Activated CD4-positive, alpha-beta memory T cell treated with anti-CD3 and anti-CD28 coated beads, Interleukin-2, amount 10 ng/mL, durations not matched to agents 7 days and 5 days (primary cell): ENCODE measurements at places on chromosomes 6 and 20. TPM values are rescaled to one million over a fixed set of nuclear protein-coding genes. Genes with fewer than 3 reads are reported as not detected.
A peak's percentile ranks its signal among the peaks of the same experiment; 100 is the strongest.

- DNase-seq = no peak
- H3K27ac ChIP-seq = no peak overlapping the region
- no peaks in the 10 kb centered on the region for H3K36me3 ChIP-seq
- no peak overlapping the region for H3K4me3 ChIP-seq
Measured at GRCh38 chr6:33380272-33380981, 11.2 kb upstream of the KIFC1 start.

GRCh38 chr20:50582092-50582491 is 71.9 kb downstream of the PTPN1 start:
- no peak for DNase-seq
- H3K36me3 ChIP-seq = peaks cover 84% of the 10 kb centered on the region
- H3K4me1 ChIP-seq = peaks cover 3% of the 10 kb centered on the region
- no peak overlapping the region for H3K27ac ChIP-seq
- no peaks in the 10 kb centered on the region for H3K27me3 ChIP-seq
- no peak overlapping the region for H3K4me3 ChIP-seq

DNA sequence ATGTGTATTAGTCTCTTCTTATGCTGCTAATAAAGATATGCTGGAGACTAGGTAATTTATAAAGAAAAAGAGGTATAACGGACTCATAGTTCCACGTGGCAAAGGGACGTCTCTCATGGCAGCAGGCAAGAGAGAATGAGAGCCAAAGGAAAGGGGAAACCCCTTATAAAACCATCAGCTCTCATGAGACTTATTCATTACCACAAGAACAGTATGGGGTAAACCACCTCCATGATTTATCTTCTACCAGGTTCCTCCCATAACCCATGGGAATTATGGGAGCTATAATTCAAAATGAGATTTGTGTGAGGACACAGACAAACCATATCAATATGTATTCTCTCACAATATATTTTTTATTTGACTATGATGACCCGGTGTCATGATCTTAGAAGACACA is 109.1 kb downstream of the UTRN start:
- no peak overlapping the region for H3K4me3 ChIP-seq
- no peak overlapping the region for H3K27ac ChIP-seq
- peaks cover 4% of the 10 kb centered on the region for H3K4me1 ChIP-seq
- peaks cover 52% of the 10 kb centered on the region for H3K36me3 ChIP-seq

DNA sequence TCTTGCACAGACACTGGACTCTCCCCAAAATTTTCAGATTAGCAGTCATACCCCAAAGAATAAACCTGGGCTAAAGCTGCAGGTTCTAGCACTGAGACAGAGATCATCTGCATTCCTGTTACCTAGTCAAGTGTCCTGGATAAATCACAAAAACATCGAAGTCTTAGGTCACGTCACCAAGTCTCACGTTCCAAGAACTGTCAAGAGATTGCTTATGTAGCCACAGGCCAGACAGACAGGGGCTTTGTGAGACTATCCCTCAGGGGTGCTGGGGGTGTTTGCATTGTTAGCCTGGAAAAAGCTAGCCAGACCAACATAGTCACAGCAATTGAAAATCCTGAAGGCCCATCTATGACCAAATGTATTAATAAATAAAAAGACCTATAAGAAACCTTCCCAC is 243.1 kb upstream of the PREP start:
- H3K27ac ChIP-seq = peak overlapping the region; percentile 98
- peak overlapping the region; percentile 40 for H3K4me3 ChIP-seq
- H3K36me3 ChIP-seq = peaks cover 62% of the 10 kb centered on the region

DNA sequence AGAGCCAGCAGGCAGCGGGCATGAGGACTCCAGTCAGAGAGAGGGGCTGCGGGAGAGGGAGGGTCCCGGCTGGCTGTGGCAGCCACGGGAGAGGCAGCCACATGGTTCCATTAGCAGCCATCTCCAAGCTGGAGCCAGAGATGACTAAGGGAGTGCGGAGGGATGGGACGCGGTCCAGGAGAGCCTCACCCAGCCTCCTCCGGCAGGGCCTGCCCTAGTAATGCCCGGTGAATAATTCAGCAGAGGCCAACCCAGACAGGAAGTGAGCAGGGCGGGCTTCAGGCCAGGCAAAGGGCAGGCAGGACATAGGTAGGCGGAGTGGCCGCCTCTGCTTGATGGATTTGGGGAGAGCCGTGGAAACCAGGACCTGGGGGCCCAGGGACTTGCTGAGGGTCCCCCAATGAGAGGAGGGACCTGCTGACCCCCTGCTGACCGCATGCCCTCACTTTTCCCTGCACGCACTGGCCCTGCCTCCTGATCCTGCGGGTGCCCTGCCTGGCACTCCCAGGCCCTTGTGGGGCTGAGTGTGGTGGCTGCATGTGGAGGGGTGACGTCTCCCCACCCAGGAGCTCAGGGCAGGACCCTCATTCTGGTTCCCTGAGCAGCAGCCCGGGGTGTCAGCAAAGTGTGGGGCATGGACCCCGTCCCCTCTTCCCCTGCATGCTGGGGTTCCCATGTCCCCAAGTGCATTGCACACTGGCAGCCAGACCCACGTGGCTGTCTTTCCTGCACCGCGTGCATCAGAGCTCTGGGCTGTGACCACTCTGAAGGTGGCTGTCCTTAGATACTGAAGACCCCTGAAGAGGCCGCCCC is 51.8 kb upstream of the SLCO4A1 start:
- H3K27me3 ChIP-seq = peaks cover 12% of the 10 kb centered on the region
- no peak for DNase-seq
- H3K4me1 ChIP-seq = peaks cover 5% of the 10 kb centered on the region
- no peak overlapping the region for H3K27ac ChIP-seq
- no peak overlapping the region for H3K4me3 ChIP-seq

- peaks cover 28% of the 10 kb centered on the region for H3K4me1 ChIP-seq
- H3K27me3 ChIP-seq = no peaks in the 10 kb centered on the region
- no peak overlapping the region for H3K27ac ChIP-seq
- H3K4me3 ChIP-seq = no peak overlapping the region
- DNase-seq = no peak
Measured at GRCh38 chr20:2473516-2473915, 2.9 kb upstream of the SNRPB start.

GRCh38 chr20:13883425-13883824 is 98.6 kb downstream of the NDUFAF5 start:
- H3K4me3 ChIP-seq = no peak overlapping the region
- H3K27ac ChIP-seq = no peak overlapping the region
- no peaks in the 10 kb centered on the region for H3K4me1 ChIP-seq
- no peaks in the 10 kb centered on the region for H3K36me3 ChIP-seq
- no peak for DNase-seq

- DNase-seq = no peak
- H3K36me3 ChIP-seq = no peaks in the 10 kb centered on the region
- H3K4me1 ChIP-seq = no peaks in the 10 kb centered on the region
- no peak overlapping the region for H3K4me3 ChIP-seq
- H3K27me3 ChIP-seq = no peaks in the 10 kb centered on the region
Measured at GRCh38 chr6:167472880-167473279, 148.0 kb downstream of the TTLL2 start.

- no peaks in the 10 kb centered on the region for H3K36me3 ChIP-seq
- no peaks in the 10 kb centered on the region for H3K4me1 ChIP-seq
- DNase-seq = no peak
- H3K27ac ChIP-seq = no peak overlapping the region
Measured at GRCh38 chr6:155351273-155352129, 37.2 kb upstream of the TFB1M start.

DNA sequence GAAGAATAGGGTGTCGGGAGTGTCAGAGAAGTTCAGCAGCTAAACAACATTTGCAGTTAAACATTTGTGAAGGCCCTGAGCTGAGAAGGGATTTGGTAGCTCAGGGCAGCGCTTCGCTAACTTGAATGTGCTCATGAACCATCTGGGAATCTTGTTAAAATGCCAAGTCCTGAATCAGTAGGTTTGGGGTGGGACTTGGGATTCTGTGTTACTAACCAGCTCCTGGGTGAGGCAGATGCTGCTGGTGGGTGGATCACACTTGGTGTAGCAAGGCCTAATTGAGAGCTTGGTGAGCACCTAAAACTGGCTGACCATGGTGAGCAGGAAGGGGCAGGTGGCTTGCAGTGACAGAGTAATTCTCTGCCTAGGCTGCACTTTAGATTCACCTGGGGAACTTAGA is 5.9 kb downstream of the PTPRA start:
- peaks cover 27% of the 10 kb centered on the region for H3K36me3 ChIP-seq
- H3K27me3 ChIP-seq = no peaks in the 10 kb centered on the region
- H3K4me1 ChIP-seq = peaks cover 42% of the 10 kb centered on the region

- H3K4me3 ChIP-seq = no peak overlapping the region
- H3K27me3 ChIP-seq = no peaks in the 10 kb centered on the region
- H3K27ac ChIP-seq = no peak overlapping the region
- no peaks in the 10 kb centered on the region for H3K4me1 ChIP-seq
- no peaks in the 10 kb centered on the region for H3K36me3 ChIP-seq
Measured at GRCh38 chr20:10190456-10190855, 28.2 kb upstream of the SNAP25 start.

DNA sequence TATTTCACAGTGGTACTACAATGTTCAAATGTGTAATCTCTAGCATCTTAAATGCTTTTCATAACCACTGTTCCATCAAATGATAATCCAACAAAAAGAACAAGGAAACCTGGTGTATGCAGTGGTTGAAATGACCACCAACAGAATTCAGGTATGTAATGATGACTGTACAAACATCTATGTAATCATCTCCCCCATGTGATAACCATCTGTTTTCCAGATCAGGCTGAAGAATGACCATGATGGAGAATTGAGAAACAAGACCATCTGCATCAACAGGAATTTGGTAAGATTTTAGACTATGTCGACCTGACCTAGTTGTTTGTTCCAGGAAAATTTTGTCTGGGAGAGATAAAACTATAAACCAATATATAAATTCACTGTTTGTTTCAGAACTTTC is 81.3 kb upstream of the ASCC3 start:
- H3K27ac ChIP-seq = no peak overlapping the region
- H3K27me3 ChIP-seq = no peaks in the 10 kb centered on the region
- no peaks in the 10 kb centered on the region for H3K4me1 ChIP-seq
- DNase-seq = no peak
- no peak overlapping the region for H3K4me3 ChIP-seq

DNA sequence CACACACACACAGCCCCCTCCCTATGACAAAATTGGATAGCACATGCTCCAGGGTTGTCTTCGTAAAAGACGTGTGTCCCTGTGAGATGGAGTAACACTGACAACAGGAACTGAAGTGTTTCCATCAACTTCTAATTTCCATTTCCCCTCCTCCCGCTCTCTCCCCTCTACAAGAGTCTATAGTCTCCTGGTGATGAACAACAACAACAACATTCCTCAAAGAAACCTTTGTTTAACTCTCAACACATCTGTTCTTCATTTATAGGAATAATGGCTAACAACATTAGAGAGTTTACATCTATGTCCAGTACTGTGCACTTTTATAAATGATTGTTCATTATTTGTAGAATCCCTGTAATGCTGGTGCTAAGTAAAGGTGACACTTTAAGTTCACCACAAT is 205.8 kb upstream of the SSTR4 start:
- no peaks in the 10 kb centered on the region for H3K36me3 ChIP-seq
- no peak for DNase-seq
- no peak overlapping the region for H3K27ac ChIP-seq
- H3K4me3 ChIP-seq = no peak overlapping the region
- no peaks in the 10 kb centered on the region for H3K27me3 ChIP-seq

The FHL5 gene
- not detected for total RNA-seq

The PI16 gene
- total RNA-seq = 8.5 TPM

The HDGFL1 gene
- total RNA-seq = not detected

DNA sequence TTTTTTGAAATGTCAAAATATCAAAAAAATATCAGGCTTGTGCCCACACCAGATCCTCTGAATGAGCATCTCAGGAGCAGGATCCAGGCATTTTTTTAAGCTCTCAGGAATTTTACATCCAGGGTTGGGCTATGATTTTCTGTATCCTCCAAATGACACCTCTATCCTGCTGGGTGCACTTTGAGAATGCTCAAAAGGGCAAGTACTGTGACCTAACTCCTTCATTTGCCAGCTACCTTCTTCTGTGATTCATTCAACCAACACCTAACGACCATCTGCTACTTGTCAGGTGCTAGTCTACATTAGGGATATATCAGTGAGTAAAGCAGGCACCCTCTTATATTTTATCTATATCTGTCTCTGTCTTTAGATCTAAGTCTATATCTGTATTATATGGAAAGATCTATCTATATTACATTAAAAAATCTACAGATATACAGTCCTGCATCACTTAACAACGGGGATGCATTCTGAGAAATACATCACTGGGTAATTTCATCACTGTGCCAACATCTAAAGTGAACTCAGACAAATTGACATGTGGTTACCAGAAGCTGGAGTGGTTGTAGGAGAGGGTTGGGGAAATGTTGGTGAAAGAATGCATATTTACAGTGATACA is 131.6 kb downstream of the KIF16B start:
- DNase-seq = no peak
- H3K36me3 ChIP-seq = no peaks in the 10 kb centered on the region
- H3K4me3 ChIP-seq = no peak overlapping the region
- H3K27me3 ChIP-seq = no peaks in the 10 kb centered on the region
- peaks cover 2% of the 10 kb centered on the region for H3K4me1 ChIP-seq

The MOXD1 gene
- not detected for total RNA-seq

DNA sequence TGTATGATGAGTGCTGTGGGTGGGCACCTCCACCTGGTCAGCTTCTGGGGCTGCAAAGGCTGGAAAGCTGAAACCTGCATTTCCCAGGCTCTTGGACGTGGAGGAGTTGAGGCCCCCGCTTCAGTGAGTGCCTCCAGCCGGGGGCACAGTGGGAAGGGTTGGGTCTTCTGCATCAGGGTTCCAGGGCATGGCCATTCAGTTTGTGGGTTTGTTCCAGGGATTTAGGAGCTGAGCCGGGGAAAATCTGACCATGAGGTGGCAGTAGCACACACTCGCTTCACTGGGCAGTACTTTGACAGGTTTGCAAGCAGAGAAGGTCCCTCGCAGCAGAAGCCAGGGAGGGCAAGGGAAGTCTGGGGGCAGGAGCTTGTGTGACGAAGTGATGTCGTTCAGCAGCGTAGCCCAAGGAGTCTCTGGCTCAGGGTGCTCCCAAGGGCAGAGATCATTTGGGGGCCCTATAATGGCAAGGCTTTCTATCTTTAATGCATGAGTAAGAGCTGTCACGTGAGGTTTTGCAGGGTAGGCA is 69.5 kb upstream of the SULF2 start:
- DNase-seq = no peak
- H3K4me1 ChIP-seq = no peaks in the 10 kb centered on the region
- no peak overlapping the region for H3K27ac ChIP-seq
- H3K27me3 ChIP-seq = peaks cover 2% of the 10 kb centered on the region
- no peaks in the 10 kb centered on the region for H3K36me3 ChIP-seq
- H3K4me3 ChIP-seq = no peak overlapping the region

DNA sequence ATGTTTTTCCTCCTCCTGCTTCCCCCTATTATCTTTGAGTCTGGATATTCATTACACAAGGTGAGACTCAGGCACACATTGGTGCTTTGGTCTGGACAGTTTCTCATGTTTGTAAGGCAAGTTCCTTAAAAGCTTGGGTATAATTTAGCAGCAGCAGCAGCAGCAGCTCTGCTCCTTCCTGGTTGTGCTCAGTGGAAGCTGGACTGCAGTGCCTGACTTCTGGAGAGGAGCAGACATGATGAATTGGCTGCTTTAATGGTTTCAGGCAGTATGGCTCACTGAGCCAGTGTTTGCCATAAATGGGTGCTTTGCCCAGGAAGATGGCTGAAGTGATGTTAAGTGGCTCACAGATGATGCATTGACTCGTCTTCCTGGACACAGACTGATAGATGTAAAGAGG is 32.4 kb downstream of the SLC9A8 start:
- peaks cover 40% of the 10 kb centered on the region for H3K36me3 ChIP-seq
- no peak for DNase-seq
- no peaks in the 10 kb centered on the region for H3K27me3 ChIP-seq
- H3K4me3 ChIP-seq = no peak overlapping the region
- H3K4me1 ChIP-seq = peaks cover 5% of the 10 kb centered on the region

GRCh38 chr20:24495266-24495665 is 25.8 kb downstream of the SYNDIG1 start:
- no peak overlapping the region for H3K27ac ChIP-seq
- DNase-seq = no peak
- H3K36me3 ChIP-seq = no peaks in the 10 kb centered on the region
- H3K4me1 ChIP-seq = no peaks in the 10 kb centered on the region
- H3K27me3 ChIP-seq = no peaks in the 10 kb centered on the region
